NCI-H446 treated with DMSO at 0.1 percent for 48 hours (cell line): ENCODE measurements at places on chromosomes 6 and 20.
A peak's percentile ranks its signal among the peaks of the same experiment; 100 is the strongest.

DNA sequence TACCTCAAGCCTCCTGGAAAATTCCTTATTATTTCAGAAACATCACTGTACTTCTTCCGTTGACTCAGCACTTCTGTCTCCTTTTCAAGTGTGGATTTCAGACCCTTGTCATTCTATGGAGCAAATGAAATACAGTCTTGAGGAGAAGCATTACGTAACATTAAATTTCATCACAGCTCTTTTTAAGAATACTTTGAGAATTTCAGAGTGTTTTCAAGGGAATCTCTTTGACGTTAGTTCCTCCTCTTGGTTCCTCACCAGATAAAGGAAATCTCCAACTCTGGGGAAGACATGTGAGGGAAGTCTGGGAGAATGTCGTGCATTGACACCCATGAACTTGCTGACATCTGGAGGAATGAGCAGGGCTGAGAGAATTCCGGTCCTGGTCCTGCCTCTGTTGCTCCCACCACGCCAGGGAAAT, 32.3 kb downstream of the UST start:
- no peak for DNase-seq

- DNase-seq, result no peak
Measured at GRCh38 chr6:73028893-73029450, 196.3 kb downstream of the KHDC1L start.

DNA sequence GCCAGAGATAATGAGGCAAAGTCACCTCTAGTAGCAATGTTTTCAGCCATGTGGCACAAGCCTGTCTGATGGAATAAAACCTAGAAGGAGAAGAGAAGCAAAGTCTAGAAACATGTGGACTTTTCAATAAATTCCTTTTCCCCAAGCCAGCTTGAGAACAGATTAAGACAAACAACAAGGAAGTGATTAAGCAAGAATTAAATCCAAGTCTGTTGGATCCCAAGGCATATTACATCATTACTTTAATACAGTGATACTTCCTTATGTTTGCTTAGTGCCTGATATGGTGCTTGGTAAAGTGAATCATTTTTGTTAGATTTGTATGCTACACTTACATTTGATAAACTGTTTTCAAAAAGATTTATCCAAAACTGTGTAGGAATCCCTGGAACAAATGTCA, 260.3 kb upstream of the FAM83B start:
- DNase-seq, result no peak

GRCh38 chr6:136826216-136826615, 3.8 kb downstream of the PEX7 start:
- no peak for DNase-seq

GRCh38 chr20:36670665-36671357, 24.8 kb upstream of the SLA2 start:
- no peak for DNase-seq

GRCh38 chr20:14957402-14957801, 620.0 kb upstream of the FLRT3 start:
- DNase-seq, result no peak

- no peak for DNase-seq
Measured at GRCh38 chr20:38277691-38278090, 17.2 kb upstream of the KIAA1755 start.

DNA sequence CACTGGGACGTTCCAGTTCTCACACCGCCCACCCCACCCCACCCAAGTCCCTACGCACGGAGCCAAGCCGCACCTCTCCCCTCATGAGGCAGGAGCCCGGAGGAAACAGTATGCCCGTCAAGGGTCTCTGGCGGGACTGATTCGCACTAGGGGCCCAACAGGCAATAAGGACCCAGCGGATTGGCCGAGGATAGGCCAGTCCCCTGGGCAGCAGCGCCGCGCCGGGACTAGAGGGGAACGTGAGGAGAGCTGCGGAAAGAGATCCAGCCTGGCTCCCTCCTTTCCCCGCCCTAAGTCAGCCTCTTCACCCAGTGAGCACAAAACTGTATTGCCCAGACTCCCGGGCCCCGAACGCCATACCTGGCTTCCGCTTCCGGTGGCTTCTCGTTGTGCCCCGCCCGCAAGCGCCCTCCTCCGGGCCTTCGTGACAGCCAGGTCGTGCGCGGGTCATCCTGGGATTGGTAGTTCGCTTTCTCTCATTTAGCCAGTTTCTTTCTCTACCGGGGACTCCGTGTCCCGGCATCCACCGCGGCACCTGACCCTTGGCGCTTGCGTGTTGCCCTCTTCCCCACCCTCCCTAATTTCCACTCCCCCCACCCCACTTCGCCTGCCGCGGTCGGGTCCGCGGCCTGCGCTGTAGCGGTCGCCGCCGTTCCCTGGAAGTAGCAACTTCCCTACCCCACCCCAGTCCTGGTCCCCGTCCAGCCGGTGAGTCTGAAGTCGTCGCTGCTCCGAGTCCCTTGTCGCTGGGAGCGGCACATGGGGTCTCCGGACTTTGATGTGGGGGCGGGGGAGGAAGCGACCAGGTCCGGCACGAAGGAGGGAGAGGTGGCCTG, at the start of gene CSNK2B:
CSNK2B (plus strand) TSS at position 580 of the 836 bp plus-strand sequence. CDS start 752 bp downstream, outside the sequence.
- DNase-seq, result peak; percentile 97

- DNase-seq, result no peak
Measured at GRCh38 chr6:168183613-168183970, 104.6 kb upstream of the FRMD1 start.

DNA sequence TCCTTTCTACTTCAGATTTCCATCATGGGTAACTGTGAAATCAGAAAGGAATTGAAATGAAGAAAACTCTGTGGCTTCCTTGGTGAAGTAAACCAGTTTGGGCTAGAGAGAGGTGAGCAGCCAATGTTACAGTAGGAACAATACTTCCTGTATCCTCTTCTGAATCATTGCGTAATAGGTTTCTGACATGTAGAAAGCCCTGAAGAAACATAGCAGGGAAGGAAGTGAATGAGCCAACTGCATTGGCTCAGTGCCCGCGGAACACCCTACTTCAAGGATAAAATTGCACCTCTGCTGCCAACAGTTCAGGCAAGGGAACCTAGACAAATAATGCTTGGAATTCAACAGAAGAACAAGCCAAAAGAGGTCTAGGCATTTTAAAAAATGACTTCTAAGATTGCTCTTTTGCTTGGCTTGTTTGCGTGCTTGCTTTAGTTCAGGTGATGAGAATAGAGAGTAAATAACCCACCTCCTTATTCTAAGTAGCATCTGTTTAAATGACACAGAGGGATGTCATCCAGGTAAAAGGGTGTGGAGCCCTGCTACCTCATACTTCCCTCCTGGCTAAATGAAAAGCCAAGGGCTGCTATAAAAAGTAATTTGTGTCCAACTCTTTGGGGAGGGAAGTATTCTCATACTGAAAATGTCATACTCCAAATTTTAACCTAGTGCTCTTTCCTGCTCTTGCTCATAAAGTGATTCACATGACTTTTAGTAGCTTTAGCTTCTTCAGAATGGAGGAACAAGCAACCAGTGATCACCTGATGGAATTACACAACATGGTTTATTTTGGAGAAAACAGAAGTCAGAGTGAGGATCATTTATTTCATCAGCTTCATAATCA, 30.0 kb upstream of the AKIRIN2 start:
- DNase-seq, result peak; percentile 90

DNA sequence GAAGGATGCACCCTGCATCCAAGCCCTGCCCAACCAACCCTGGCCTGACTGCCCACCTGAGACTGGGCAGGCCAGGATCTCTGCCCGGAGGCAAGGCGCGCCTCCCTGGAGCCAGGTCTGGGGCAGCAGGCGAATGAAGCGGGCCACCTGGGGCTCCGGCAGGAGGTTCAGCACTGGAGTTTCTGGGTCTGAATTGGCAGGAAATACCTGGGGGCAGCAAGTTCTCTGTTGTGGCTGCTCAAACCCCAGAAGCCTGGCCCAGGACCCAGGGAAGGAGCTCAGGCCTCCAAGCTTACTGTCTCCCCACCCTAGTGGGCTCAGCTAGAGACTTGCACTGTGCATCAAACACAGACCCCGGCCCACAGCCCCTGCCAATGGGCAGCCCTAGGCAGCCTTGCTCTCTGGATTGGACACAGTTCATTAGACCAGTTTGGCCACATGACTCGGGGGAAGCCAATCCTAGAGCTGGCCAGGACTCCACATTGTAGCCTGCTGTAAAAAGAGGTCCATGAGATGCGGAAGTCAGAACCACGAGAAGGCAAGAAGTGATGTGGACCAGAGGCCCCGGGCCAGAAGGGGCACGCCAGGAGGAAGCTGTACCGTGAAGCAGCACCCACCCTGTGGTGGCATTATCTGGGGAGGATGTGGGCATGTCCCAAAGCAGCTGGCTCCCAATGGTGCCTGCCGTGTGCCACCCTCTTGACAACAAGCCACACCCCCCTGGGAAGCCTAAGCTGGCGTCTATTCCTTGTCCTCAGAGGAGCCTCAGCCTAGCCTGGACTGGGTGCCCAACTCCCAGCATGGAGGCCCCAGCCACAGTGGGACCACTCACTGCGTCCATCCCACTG, 3.1 kb downstream of the CPXM1 start:
- no peak for DNase-seq

DNA sequence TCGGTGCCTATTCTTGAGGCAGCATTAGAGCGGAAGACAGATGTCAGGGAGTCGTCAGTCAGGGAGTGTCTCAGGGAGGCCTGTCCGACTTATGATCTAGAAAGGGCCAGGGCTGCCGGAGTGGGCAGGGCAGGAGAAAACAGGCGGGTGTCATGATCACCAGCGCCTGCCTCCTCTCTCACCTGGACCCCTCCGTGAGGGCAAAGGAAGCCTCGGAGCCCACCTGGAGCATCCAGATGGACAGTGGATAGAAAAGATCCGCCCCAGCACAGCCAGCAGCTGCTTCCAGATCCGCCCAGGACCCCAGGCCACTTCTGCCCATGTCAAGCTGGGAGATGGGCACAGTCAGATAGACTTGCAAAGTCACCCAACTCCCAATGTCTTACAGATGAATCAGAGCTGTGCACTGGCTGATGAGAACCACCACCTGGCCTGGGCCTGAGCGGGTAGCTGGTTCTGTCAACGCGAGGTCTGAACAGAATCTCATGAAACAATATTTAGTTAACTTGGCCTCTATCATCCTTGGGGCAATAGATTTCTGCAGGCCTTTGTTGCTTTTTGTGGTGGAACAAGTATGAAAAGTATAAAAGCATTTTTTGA, 22.2 kb downstream of the PSMG4 start:
- no peak for DNase-seq

DNA sequence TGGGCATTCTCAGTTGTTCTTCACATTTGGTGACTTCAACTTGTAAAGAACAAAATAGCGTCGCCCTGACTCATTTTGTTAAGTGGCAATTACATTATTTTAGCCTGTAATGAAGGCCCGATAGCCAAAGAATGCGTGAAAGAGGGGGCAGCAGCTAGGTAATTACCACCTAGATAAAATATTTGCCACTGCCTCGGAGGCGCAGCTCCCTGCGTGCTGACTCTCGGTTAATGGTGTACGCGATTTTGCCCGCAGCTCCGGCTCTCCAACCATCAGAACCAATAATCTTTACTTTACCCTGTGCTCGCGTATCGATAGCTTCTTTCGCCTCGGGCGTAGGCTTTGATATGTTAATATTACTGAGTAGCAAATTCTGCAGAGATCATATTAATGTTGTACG, 8.7 kb downstream of the TFAP2D start:
- no peak for DNase-seq
